ENCODE measurements at places on chromosomes 11 and 22.

DNA sequence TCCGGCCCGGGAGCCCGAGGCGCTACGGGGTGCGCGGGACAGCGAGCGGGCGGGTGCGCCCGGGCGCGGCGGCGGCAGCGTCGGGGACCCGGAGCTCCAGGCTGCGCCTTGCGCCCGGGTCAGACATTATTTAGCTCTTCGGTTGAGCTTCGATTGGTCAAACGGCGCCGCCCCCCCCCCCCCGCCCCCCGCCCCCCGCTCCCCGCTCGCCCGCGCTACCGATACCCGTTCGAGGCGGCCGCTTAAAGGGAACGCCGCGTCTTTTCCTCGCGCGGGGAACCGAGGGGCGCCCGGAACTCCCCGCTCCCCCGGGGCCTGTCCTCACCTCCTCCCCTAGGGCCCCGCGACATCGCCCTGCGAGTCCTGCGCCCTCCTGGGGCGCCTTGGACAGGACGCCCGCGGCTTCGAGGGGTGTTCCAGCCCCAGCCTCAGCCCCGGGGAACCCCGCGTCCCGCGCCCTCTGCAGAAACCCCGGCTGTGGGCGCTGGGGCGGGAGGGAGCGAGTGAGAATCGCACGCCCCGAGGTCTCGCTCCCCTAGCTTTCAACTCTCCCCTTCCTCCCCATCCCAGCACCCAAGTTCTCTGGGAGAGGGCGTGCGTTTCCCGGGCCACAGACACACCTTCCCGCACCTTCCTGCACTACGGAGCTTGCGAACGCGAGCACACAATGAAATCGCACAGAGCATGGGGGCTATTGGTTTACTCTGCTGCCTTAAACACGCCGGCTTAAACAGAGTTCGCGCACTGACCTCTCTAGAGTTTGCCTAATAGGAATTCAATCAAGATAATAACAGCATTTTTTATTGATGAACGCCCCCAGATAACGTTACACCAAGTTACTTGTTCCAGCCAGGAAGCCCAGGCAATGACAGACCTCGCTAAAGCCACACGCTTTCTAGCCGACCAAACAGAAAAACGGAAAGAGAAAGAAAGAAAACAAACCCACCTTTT, at the start of gene BDNF:
Gene BDNF (minus strand): TSS at position 105 of the 951 bp plus-strand sequence. CDS start 41,891 bp downstream, outside the sequence.
- no peak for DNase-seq

- no peak for DNase-seq
Observed at GRCh38 chr11:115080923-115081680, 402.8 kb downstream of the NXPE2 start.

DNA sequence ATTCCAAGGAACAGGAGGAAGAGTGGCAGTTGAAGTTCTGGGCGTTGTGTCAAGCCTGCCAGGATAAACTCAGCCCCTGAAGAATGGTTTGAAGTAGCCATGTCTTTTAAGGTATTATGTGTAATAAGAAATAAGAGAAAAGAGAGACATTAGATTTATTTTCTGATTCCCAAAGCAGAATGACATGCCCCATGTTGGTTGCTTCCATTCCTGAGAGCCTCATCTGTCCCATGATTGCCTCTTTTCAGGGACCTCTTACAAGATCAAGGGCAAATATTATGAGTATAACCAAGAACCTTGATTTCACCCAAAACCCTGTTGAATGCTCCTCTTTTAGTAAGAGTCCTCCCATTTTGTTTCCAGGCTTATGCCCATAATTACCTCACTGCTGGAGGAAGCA, at the start of gene OR8D2:
Gene OR8D2 (minus strand): TSS at position 101 of the 400 bp plus-strand sequence. CDS start 0 bp downstream, at position 101.
- DNase-seq = no peak

- DNase-seq = no peak
Observed at GRCh38 chr11:16883174-16883573, 131.0 kb downstream of the PLEKHA7 start.

- DNase-seq = no peak
Observed at GRCh38 chr11:59135648-59136461, 6.8 kb upstream of the FAM111A start.

GRCh38 chr11:83695046-83695445, 408.9 kb upstream of the CCDC90B start:
- DNase-seq = no peak

GRCh38 chr11:46015941-46016340, 93.5 kb downstream of the LARGE2 start:
- no peak for DNase-seq

DNA sequence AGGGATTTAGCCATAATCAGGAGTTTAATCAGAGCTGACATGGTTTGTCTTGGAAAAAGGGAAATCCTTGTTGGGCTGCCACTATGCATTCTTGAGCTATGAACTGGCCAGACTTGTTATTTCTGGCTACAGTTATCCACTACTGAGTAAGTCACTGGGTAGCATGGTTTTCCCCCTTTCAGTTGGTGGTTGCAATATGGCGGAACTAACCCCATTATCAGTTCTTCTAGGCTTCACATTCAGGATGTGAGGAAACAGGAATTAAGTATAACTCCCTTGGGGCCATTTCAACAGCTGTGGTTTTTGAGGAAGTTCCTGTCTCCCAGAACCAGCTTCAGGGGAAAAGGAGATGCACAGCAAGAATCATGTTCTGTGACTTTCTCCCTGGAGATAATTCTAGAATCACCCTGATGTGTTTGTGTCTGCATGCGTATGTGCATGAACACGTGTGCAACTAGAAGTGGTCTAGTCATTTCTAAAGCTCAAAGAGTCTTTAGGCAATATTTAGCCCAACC, 103.0 kb upstream of the CD44 start:
- DNase-seq = no peak

DNA sequence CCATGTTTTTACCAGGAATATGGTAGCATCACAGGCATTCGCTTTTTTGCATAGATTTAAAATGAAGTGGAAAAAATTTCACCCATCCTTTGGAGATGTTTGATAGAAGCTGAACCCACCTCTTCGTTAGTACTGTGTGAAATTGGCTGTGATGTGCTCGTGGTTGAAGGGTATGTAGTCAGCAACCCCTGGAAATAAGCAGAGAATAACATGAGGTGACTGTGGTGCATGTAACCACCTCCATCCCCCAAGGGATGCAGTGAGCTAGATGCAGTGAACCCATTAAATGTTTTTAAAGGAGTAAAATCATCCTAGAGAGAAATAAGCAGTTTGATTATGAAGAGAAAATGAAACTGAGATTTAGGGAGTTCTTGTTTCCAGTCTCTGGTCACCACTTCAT, 15.9 kb downstream of the CBLIF start:
- no peak for DNase-seq

DNA sequence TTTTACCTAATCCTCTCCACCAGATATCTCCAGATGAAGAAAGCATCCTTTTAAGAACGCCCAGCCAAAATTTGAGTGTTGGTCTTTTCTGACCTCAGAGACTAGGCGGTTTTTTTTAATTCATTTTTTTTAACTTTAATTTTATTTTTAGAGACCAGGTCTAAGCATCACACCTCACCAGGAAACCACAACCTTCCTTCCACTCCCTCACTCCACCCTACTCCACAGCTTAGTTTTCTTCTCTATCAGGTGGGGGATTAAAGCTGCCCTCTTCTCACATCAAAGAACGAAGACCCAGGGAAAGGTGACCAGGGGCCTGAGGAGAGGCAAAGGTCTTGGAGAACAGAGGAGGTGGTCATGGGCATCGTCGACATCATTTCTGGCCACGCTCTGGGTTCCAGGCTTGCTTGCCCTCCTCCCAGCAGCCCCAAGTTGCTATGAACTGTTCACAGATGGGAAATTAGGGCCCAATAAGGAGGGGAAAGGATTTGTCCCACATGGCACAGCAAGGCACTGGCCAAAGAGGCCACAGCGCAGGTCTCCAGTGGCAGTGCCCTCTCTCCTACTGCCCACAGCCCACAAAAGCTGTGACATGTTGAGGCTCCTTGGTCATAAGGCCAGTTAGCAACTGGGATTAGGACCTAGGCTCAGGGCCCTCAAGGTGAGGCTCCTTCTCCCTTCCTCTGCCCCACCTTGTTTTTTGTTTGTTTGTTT, 1.4 kb upstream of the PEX16 start:
- no peak for DNase-seq

GRCh38 chr11:9568854-9569587, 4.4 kb upstream of the WEE1 start:
- no peak for DNase-seq

DNA sequence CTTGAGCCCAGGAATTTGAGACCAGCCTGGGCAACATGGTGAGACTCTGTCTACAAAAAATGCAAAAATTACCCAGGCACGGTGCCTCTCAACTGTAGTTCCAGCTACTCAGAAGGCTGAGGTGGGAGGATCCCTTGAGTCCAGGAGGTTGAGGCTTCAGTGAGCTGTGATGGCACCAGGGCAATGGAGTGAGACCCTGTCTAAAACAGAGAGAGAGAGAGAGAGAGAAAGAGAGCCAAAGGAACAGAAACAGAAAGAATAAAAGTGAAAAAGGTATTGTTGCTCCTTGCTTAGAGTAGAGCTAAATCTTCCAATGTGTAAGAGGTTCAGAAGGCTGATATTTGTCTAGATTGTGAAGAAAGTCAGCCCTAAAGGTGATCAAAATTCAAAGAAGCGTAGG, 8.9 kb upstream of the ETS1 start:
- no peak for DNase-seq

- no peak for DNase-seq
Observed at GRCh38 chr11:118142809-118143208, 9.8 kb downstream of the SCN4B start.

Data from cortex of kidney (tissue), 1 donor.